ENCODE measurements at places on chromosomes 16 and 17.

DNA sequence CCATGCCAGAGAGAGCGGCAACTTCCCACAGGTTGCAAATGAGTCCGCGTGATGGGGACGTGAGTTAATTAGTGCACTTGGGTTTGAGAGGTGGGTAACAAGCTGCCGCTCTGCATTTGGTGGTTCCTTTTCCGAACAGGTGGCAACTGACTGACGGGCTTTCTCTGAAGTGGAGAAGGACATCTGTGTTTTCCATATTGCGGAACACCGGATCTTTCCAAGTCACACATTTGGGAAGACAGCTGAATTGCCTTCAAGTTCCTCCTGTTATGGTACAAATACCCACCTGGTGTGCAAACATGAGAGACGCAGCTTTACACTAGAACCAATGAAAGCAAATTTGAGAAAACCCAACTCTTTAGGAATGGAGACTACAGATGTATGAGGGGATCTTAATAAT, 451.3 kb upstream of the ZFHX3 start:
- no peak for DNase-seq

- no peak for DNase-seq
Measured at GRCh38 chr16:49924078-49924477, 68.2 kb upstream of the ZNF423 start.

DNA sequence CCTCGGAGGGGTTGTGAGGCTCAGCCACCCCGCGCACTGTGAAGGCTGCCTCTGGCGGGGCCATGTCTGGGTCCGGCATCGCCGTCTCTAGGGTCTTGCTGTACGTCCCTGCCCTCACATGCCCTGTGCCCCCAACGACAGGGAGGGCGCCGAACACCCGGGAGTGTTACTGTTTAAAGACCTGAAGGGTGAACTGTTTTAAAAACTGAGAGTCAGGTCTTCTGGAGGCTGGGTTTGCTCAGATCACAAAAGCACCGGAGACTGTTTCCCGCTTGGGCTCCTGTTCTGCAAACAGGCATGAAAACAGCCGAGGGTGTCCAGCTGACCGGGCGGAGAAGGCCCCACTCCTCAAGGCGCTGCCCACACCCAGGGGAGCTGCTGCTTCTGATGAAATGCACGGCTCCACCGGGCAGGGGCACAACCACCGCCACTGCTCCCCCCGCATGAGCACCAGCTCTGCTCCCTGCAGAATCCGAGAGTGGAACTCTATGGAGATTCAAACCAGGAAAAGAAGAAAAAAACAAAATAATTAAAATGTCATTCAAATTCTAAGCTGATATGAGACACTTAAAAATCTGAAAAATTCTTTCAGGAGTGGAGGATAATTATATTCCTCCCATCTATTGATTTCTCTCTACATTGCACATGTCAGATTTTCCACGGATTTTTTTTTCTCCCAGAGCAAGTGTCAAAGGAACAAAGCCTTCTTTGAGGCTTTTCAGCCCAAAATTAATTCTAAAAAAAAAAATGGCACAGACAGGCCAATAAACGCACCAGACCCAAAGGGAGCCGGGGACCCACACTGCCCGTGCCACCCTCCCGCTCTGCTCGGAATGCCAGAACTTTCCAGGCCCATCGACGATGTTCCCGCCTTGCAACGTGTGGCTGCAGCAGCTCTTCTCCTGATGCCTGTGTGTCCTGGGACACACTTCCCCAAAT, 74.3 kb downstream of the LMF1 start:
- no peak for DNase-seq

DNA sequence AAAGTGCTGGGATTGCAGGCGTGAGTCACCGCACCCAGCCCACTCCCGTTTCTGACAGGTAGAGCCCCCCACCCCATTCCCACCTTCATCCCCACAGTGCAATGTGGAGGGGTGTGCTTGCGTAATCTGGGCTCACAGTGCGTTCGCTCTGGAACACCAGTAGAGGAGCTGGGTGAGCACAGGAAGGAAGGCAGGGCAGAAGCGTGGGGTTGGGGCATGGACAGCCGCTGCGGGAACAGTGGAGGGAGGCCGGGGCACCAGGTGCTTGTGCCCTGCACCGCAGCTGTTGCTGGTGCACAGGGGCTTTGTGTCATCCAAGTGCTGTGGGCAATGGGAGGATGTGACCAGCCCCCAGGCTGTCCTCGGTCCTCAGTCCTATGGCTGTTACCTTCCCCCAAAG, 24.7 kb downstream of the KDM8 start:
- no peak for DNase-seq

DNA sequence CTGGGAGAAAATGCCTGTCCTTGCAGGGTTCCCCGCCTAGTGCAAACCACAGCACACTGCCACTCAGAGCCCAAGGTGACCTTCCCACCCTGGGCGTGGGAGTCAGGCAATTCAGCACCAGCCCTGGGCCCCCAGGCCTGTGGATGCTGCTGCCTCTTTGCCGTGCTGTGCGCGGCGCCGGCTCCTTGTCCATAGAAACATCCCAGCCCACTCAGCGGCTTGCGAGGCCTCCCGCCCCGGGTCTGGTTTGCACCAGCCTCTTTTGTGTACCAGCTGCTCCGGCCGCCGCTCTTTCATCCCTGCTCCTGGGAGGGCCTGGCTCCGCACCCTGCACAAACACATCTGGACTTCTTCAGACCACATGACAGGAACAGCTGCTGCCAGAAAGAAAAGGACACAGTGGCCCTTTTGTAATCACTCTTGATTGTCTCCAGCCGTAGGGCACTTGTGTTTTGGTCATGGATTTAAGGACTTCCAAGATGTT, 75.4 kb upstream of the SDK2 start:
- DNase-seq = no peak

DNA sequence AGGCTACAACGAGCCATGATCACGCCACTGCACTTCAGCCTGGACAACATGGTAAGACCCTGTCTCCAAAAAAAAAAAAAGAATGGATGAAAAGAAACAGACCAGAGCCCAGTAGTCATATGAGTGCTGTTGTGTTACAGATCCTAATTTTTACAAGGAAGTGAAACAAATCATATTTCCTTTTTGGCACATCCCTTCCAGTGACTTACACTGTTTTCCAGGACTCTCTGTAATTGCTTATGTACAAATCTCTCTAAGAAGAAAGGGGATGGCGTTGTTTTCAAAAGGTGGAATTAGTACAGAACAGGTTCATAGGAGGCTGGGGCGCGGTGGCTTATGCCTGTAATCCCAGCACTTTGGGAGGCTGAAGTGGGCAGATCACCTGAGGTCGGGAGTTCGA, 19.8 kb upstream of the ZNF594 start:
- no peak for DNase-seq

- DNase-seq = no peak
Measured at GRCh38 chr17:79317916-79318315, 243.3 kb downstream of the ENGASE start.
